C1 segment of cervical spinal cord (tissue), 14 donors: ENCODE measurements at places on chromosomes 7 and 10.

- DNase-seq: no peak
Observed at GRCh38 chr10:34922138-34922537, 107.0 kb upstream of the PARD3 start.

- DNase-seq: no peak
Observed at GRCh38 chr7:129767120-129768015, 155.8 kb downstream of the NRF1 start.

GRCh38 chr7:96737545-96738050 is 28.0 kb upstream of the SEM1 start:
- no peak for DNase-seq

DNA sequence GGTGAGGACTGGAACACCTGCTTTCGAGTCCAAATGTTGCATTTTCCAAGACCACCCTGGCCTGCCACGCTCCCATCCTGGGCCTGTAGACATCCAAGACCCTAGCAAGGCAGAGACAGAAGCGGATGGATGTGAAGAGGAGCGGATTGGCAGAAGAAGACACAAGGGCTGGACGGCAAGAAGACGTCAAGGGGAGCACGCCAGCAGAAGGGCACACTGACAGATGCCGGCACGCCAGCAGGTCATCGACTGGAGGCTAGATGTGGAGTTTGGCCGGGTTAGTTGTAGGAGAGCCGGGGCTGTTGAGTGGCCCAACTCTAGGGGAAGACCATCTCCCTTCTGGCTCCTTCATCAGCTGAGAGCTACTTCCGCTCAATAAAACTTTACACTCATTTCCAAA is 251.6 kb downstream of the ZWINT start:
- no peak for DNase-seq

GRCh38 chr10:7199152-7199760 is 211.6 kb downstream of the SFMBT2 start:
- DNase-seq: no peak

GRCh38 chr10:90591629-90592028 is 266.2 kb downstream of the HTR7 start:
- DNase-seq: no peak

- DNase-seq: no peak
Observed at GRCh38 chr10:11610166-11610825, 1.2 kb downstream of the USP6NL start.

- no peak for DNase-seq
Observed at GRCh38 chr7:126780993-126781392, 471.7 kb downstream of the GRM8 start.

DNA sequence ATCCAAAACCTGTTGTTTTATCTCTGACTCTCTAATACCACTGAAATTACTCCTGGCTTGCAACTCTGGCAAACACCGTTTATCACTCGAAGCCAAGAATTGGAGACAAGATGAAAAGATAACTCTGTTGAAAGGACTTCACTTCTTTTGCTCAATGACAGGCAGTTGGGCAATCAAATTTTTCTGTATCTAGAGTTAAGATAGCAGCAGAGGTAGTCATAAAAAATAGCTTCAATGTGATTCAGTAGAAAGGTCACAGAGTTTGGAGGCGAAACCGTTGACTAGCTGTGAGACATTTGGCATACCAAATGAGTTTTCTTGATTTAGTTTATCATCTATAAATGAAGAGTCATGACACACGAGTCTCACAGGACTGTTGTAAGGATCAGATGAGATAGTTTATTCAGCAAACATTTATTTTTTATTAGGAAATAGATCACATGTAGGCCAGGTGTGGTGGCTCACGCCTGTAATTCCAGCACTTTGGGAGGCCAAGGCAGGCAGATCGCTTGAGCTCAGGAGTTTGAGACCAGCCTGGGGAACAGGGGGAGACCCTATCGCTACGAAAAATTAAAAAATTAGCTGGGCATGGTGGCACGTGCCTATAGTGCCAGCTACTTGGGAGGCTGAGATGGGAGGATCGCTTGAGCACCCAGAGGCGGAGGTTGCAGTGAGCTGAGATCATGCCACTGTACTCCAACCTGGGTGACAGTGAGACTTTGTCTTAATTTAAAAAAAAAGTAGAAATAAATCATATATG is 23.6 kb downstream of the AKR1B1 start:
- no peak for DNase-seq

DNA sequence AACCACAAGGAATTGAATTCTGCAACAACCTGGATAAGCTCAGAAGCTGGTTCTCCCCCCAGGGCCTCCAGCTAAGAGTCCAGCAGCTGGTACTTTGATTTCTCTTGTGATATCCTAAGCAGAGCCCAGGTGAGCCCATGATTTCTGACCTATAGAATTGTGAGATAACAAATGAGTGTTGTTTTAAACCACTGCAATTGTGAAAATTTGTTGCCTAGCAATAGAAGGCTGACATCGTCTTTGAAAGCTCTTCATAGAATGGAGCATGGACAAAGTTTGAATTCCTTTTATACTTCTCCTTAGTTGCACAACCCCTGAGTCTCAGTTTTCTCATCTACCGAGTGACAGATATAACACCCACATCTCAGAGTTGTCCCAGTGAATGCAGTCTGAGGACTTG is 129.9 kb downstream of the TEX36 start:
- no peak for DNase-seq

DNA sequence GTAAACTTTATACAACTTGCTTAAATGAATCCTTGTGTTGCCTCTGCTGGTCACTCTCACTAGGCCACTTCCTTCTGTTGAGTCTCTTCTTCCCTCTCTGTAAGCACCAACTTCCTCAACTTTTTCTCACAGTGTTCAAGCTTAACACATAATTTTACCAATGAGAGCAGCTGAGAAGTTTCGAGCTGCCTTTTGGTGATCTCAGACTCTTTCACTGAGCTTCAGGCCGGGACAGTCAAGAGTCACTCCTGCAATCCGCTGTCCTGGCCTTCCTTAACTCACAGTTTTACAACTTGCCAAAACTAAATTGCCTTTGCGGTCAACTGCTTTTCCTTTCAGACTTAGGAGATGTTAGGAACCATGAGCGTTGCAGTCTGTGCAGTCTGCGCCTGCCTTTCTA is 47.4 kb downstream of the PRPF18 start:
- no peak for DNase-seq

DNA sequence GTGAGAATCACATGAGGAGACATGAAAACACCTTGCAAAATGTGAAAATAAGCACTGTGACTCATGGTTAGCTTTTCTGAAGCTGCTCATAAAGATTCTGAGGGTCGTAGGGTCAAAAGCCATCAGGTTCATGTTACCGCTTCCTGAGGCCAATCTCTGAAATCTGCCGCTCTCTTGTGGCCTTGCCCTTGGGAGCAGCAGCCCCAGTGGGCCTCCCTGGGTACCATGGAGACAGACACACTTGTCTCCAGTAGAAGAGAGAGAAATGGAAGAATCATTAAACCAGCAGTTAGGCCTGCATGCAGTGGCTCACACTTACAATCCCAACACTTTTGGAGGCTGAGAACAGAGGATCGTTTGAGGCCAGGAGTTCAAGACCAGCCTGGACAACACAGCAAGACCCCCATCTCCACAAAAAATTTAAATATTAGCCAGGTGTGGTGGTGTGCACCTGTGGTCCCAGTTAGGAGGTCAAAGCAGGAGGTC is 42.8 kb downstream of the NIPSNAP2 start:
- no peak for DNase-seq

- DNase-seq: no peak
Observed at GRCh38 chr10:29255104-29255503, 33.8 kb upstream of the LYZL1 start.

DNA sequence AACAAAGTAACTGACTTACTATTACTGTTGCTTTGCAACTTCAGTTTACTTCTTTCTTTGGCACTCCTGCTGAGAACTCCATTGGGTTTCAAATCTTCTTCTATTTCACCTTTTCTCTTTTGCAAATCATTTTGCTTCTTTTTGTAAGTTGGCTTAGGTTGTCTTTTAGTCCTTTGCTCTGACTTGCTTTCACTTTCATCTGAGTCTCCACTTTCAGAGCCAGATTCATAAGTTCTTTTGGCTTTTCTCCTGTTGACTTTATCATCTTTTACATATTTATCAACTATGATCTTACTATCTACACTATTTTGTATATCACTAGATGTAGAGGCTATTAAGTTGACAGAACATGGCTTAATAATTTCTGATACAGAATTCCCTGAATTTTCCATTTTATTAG is 73.4 kb downstream of the NRBF2 start:
- DNase-seq: no peak

DNA sequence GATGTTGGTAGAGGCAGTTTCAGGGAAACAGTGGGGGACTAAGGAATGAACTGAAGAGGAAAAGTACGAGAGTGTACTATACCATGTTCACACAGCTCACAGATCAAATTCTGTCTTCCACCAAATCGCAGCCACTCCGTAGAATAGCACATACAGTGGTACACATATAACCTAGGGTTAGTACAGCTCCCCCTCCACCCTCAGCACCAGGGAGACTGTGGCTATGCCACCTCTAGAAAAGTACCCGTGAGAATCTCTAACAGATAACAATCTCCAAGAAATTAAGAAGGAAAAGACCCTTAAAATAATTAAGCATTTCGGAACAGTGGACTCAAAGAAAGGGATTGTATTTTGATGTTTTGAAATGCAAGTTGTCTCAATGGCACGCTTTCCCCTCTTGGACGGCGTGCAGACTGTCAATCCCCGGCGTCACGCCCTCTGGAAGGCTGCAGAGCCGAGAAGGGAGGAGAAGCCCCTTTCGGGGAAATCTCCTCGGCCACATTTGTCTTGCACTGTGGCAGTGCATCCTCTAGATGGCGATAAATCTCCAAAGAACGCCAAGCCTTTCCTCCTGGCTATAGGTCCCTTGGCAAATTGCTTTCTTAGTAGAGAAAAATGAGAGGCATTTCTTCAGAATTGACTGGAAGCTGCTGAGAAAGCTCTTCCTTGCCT is 345.0 kb downstream of the REEP3 start:
- peak; percentile 41 for DNase-seq

DNA sequence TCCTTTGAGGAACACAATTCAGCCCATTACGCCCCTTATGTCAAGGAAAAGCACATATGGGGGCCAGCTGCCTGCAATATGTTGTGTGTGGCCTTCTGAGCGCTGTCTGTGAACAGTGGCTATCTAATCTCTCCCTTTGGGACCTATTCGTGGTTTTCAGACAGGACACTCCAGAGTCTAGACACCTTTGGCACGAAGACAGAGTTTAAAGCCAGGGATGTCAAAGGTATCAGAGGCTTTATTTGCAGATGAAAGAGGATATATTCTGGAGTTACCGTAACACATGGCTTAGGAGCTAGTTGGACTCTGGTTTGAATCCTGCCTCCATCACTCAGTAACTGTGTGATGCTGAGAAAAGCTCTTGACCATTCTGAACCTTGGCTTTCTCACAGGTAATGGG is 14.8 kb upstream of the EEPD1 start:
- DNase-seq: no peak

DNA sequence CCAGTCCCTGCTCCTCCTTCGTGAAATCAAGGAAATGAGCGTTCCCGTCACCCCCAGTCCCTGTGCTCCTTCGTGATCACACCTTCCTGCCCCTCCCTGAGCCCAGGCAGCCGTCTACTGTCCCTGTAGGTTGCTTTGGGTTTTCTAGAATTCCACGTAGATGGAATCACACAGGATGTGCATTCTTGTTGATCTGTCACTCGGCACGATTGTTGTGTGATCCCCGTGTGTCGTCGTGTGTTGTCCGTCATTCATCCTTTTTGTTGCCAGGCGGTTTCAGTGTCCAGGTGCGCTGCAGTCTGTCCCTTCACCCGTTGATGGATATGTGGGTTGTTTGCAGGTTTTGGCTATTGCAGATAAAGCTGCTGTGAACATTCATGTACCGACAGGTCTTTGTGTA is 9.4 kb downstream of the MTG1 start:
- no peak for DNase-seq

DNA sequence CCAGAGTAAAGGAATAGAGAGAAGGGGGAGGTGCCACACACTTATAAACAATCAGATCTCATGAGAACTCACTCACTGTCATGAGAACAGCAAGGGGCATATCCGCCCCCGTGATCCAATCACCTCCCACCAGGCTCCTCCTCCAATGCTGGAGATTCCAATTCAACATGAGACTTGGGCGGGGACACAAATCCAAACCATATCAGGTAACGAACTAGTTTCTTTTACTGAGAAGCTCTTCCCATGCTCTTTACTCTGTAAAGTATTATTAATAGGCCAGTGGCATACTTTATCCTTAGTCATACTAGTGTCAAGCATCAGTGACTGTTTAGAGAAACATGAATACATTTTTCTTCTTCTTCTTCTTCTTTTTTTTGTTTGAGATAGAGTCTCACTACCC is 39.4 kb upstream of the ZNF488 start:
- no peak for DNase-seq

- DNase-seq: no peak
Observed at GRCh38 chr10:97056003-97056630, 129.6 kb downstream of the SLIT1 start.

GRCh38 chr7:52956379-52956915 is 79.0 kb upstream of the POM121L12 start:
- DNase-seq: no peak

DNA sequence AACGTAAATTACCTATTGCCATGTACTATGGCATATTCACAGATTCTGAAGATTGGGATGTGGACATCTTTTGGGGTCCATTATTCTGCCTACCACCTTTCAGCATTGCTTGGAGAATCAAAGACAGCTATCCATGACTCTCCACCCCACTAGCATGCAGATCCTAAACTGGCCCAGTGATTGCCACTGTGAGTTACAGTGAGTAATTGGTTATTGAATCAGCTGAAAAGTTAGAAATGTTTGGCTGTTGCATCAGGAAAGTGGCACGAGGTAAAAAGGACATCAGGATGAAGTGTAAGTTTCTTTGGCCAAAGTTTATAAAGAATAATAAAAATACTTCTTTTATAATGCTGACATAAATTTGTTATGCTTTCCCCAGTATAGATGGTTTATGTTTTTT is 148.2 kb upstream of the ETV1 start:
- DNase-seq: no peak

GRCh38 chr7:33918438-33919143 is 13.3 kb downstream of the BMPER start:
- DNase-seq: no peak

DNA sequence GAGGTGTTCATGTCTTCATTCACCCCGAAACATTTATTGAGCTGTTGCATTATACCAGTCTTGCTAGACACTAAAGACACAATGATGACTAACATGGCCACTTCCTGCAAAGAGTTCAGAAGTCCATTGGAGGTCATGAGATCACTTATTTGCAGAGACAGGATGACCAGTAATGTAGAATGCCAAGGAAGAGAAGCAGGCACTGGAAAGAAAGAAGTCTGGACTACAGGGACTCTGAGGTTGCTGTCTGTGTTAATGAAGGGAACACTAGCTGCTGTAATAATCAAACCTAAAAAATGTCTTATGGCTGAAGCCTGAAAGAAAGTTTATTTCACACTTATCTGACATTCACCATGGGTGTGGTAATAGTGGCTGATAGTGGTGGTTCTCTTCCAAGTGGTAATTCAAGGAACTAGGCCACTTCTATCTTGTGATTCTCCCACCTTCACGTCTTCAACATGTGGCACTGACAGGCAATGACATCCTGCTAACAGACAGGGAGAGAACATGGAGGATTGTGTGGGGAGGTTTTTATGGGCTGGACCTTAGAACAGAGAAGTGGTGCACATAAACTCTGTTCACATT is 89.2 kb upstream of the MKLN1 start:
- no peak for DNase-seq

GRCh38 chr7:70894799-70895198 is 237.1 kb upstream of the GALNT17 start:
- no peak for DNase-seq
